ENCODE measurements at places on chromosomes 3 and 15.

GRCh38 chr3:193701953-193702635, 109.1 kb downstream of the OPA1 start:
- DNase-seq: peak; percentile 47

GRCh38 chr3:181710345-181711291, 1.1 kb upstream of the SOX2 start:
- peak; percentile 77 for DNase-seq

DNA sequence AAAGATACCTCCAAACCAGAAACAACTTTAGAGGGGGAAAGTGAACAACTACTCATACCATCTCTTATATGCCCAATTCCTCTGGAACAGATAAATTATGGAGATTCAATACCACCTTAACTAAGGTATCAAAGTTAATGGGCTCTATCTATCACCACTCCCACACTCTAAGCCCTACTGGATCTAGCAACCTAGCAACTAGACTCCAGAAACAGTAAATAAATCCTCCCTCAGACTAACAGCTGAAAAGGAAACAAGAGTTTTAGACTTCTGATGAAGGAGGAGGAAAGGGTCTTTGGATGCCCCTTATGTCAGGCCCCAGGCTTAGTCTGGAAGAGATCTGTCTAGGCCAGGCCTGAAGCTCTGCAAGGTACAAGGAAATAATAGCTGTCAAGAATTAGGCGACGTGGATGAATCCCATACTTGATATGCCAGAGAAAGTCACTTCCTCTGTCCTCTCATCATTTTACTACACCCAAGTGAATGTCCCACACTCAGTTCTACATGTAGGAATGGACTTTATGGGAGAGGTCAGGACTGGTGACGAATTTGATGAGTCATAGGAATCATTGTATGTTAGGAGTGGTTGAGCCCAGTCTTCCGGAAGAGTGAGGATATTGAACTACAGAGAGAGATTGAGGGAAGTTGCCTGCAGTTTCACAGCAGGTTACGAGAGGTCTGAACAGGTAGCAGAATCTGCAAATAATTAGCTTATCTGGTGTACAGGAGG, 113.8 kb downstream of the AKAP13 start:
- DNase-seq: peak; percentile 77

GRCh38 chr3:150494411-150494977, 51.8 kb downstream of the SERP1 start:
- DNase-seq: peak; percentile 11

- no peak for DNase-seq
These were observed 123.7 kb downstream of the ABHD5 start for GRCh38 chr3:43814461-43814860.

GRCh38 chr15:38229705-38230310, 22.8 kb upstream of the SPRED1 start:
- DNase-seq: peak; percentile 15

GRCh38 chr3:173826901-173827609, 429.5 kb downstream of the NLGN1 start:
- no peak for DNase-seq

DNA sequence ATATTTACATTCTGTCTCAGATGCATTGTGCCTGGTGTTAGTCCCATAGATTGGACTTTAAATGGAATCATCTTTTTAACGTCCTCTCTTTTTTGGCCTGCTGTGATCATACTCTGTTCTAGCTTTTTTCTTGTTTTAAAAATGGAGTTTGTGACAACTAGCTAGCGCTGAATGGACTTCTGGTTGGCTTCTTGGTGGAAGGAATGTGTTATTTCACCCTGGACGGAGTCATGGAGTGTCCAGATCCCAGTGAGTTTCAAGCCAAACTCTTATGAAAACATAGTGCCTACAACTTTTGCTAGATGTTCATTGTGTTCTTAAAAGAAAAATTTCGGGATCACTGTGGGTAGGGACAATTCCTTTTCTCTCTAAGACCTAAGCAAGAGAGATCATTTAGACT, 192.6 kb downstream of the TCF12 start:
- no peak for DNase-seq

- DNase-seq: no peak
These were observed 97.7 kb upstream of the CHRNA7 start for GRCh38 chr15:31932576-31932975.

Data from eye (tissue), 1 donor.